Muscle of leg (tissue), 16 donors: ENCODE measurements at places on chromosomes 6 and 20. TPM values are rescaled to one million over a fixed set of nuclear protein-coding genes. Genes with fewer than 3 reads are reported as not detected.

The CST11 gene
- total RNA-seq = not detected

The LY6G6C gene
- 0.09 TPM for total RNA-seq

The CTAGE9 gene
- not detected for total RNA-seq

The HLA-F gene
- total RNA-seq = 6.6 TPM

The DYNLT2 gene
- 3.1 TPM for total RNA-seq

The SIGLEC1 gene
- total RNA-seq = 2.1 TPM

The CALHM6 gene
- total RNA-seq = 3.8 TPM

The BPIFB2 gene
- not detected for total RNA-seq

The PPP1R3G gene
- 2.6 TPM for total RNA-seq

The NFATC2 gene
- 3.8 TPM for total RNA-seq

The METTL24 gene
- total RNA-seq = 1.4 TPM

The POM121L2 gene
- not detected for total RNA-seq

The TRERF1 gene
- 5.1 TPM for total RNA-seq

The PREP gene
- total RNA-seq = 19.8 TPM

The CNBD2 gene
- total RNA-seq = 5.5 TPM

The NT5DC1 gene
- total RNA-seq = 8.2 TPM

The SNAI1 gene
- 3.8 TPM for total RNA-seq

The COL21A1 gene
- 101 TPM for total RNA-seq

The LY6G5C gene
- total RNA-seq = 0.80 TPM
